ENCODE measurements at places on chromosomes 4 and X. TPM values are rescaled to one million over a fixed set of nuclear protein-coding genes. Genes with fewer than 3 reads are reported as not detected.

Gene MAP7D3
- 13.5 TPM for total RNA-seq

DNA sequence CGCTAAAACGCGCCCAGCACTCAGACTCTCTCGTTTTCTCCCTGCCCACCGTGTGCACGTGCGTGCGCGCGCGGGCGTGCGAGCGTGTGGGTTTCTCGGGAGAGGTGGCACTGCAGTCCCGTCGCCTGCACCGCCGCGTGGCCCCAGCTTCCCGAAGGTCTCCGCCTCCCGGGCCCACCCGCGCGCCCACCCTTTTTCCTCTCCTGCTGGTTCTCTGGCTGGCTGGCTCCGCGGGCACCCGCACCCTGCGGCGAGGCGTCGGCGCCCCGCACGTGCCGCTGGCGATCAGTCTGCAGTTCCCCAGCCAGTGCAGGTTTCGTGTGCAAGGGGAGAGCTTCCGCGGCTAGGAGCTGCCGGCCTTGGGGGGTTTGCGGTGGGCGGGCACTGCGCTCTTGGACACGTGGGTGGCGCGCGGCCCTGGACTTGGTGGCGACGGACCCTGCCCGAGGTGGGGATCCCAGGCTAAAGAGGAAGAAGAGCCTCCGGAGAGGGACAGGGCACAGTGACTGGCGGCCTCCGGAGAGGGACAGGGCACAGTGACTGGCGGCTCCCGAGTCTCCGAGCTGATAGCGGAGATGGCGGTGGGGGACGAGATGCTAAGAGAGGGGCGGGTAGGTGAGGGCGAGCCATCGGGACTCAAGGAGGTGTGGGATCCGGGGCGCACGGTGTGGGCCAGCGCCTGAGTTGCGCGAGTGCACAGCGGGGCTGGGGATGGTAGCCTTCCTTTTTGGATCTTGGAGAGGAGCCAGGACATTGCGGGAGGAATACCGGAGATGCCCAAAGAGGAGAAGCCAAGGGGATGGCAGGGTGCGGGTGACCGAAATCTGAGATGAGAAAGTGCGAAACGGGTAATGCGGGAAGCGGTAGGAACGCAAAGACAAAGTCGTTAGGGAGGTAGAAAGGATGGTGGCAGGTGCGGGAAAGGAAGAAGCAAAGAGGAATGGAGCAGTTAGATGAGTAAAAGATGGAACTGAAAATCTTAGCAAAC lies at the start of gene FAM184B:
TSS of gene FAM184B (minus strand) at position 322 of the 988 bp plus-strand sequence. CDS start 322 bp downstream, outside the sequence.
- DNase-seq = no peak

Gene YY2
- total RNA-seq = 2.0 TPM

GRCh38 chrX:53294024-53294648 lies 12.8 kb upstream of the IQSEC2 start:
- no peak for DNase-seq

GRCh38 chr4:32560306-32560705 lies 1840.1 kb downstream of the PCDH7 start:
- DNase-seq = no peak

- no peak for DNase-seq
Observed at GRCh38 chr4:41058426-41058825, 155.9 kb downstream of the APBB2 start.

- DNase-seq = no peak
Observed at GRCh38 chrX:37815366-37815765, 32.0 kb downstream of the DYNLT3 start.

Gene SRPX2
- not detected for total RNA-seq

DNA sequence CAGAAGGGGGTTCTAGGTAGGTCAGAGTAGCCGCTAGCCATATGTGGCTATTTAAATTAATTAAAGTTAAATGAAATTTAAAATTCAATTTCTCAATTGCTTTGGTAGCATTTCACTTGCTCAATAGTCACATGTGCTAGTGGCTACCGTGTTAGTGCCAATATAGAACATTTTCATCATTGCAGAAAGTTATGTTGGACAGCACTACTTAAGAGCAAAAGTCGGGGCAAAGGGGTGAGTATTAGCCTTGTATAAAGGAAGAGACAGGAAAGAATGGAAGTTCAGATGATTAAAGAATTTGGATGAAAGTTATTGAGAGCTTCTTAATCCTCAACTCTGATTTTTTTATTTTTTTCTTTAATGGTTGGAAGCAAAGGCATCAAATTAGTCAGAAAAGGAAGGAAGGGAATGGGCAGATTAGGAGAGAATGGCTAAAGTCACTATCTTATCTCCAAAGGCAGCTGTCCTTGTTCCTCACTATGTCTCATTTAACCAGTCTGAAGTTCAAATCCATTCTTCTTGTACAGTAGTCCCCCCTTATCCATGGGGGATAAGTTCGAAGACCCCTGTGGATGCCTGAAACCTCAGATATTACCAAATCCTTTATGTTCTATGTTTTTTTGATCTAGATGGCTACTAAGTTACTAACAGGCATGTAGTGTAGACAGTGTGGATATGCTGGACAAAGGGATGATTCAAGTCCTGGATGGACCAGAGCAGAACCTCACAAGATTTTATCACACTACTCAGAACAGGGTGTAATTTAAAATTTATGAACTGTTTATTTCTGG lies 22.9 kb downstream of the OCIAD1 start:
- DNase-seq = no peak

Gene ZNF182
- 12.3 TPM for total RNA-seq

GRCh38 chrX:73448379-73448778 lies 1.5 kb downstream of the CDX4 start:
- no peak for DNase-seq

DNA sequence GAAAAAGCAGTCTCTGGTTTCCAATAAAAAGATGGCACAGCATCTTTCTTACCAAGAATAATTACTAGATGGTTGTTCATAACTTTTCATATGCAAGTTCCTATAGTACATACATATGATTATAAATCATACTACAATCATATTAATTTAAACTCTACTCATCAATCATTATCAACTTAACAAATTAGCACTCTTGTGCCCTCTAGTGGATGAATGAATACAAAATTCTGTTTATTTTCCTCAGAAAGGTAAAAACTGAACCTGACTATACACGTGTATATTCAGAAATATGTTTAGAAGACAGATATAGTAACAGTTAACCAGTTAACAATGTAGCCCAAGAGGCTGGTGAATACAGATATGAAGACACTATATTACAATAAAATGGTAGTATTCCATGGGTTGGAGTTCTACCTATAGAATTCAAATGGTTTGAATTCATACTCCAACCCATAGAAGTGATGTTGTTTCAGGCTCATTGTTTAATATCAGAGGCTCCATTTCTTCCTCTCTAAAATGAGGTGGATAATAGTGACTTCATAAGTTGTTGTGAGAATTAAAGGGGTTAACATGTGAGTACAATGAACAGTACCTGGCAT lies 100.0 kb downstream of the ADAMTS3 start:
- DNase-seq = no peak

- DNase-seq = peak; percentile 14
Observed at GRCh38 chrX:133335027-133335426, 80.3 kb downstream of the GPC4 start.

DNA sequence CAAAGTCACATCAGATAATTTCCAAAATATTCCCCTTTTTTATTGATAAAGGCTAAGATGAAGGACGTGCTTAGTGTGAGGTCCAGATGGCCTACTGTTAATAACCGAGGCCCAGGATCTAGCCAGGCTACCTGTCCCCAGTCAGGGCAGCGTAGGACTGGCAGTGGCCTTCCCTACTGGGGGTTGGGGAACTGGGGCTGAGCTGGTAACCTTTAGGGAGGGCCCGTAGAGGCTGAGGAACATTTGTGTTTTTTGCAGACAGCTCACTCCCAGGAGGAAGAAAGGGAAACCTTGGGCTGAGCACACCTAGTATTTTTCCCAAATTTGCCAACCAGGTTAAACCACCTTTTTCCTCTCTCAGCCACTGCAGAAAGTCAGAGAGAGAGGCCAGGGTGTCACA lies 59.1 kb downstream of the KLF3 start:
- no peak for DNase-seq

DNA sequence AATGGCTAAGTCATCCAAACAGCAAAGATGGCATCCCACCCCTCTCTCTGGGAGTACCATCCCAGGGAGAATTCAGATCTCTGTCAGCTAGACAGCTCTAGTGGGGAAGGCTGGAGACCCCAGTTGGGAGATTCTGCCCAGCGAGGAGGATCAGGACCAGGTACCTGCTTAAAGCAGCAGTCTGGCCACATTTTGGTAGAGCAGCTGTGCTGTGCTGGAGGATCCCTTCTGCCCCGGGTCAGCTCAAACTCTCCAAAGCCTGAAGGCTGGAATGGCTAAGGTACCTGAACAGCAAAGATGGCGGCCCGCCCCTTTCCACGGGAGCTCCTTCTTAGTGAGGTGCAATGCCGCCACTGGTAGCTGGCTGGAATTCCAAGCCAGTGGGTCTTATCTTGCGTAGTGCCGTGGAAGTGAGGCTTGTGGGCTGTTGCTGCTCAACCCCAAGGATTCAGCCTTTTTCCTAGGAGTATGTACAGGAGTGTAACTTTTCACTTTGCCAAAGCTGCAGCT lies 40.1 kb downstream of the SATL1 start:
- no peak for DNase-seq

- DNase-seq = no peak
Observed at GRCh38 chrX:124016825-124017224, 55.3 kb downstream of the STAG2 start.

- DNase-seq = peak; percentile 38
Observed at GRCh38 chr4:110198435-110199416, at the start of gene ELOVL6. TSS of gene ELOVL6 (minus strand) at chr4:110198615. CDS start at chr4:110198335, 280 bp downstream.

DNA sequence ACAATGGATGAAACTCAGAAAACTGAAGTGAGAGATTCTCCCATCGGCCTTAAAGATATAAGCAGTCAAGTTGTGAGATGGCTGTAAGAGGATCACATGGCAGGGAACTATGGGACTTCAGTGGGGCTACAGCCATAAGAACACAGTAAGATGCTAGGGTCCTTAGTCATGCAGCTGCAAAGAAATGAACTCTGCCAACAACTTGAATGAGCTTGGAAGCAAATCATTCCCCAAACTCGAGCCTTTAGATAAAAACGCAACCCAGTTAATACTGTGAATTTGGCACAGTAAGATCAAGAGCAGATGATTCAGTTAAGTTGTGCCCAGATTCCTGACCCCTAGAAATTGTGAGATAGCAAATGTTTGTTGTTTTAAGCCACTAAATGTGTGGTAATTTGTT lies 117.3 kb downstream of the FAM13A start:
- DNase-seq = no peak

GRCh38 chr4:147508346-147508745 lies 27.4 kb downstream of the EDNRA start:
- no peak for DNase-seq

DNA sequence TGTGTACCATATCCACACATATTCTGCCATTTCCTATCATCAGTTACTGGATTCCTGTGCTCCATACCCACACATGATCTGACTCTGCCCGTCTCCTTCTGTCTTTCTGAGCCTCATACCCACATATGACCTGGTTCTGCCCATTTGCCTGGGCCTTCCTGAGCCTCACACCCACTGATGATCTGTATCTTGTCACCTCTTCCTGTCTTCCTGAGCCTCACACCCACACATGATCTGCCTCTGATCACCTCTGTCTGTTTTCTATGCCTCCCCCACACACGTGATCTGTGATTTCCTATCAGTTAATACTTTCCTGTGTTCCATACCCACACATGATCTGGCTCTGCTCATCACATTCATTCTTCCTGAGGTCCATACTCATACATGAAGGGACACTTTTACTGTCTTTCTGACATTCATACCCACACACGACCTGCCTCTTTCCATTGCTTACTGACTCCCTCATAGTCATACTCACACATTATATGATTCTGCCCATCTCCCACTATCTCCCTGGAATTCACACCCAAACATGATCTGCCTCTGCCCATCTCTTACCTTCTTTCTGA lies 32.5 kb downstream of the SCML1 start:
- DNase-seq = peak; percentile 8

- no peak for DNase-seq
Observed at GRCh38 chr4:122285285-122285684, 93.5 kb upstream of the ADAD1 start.

DNA sequence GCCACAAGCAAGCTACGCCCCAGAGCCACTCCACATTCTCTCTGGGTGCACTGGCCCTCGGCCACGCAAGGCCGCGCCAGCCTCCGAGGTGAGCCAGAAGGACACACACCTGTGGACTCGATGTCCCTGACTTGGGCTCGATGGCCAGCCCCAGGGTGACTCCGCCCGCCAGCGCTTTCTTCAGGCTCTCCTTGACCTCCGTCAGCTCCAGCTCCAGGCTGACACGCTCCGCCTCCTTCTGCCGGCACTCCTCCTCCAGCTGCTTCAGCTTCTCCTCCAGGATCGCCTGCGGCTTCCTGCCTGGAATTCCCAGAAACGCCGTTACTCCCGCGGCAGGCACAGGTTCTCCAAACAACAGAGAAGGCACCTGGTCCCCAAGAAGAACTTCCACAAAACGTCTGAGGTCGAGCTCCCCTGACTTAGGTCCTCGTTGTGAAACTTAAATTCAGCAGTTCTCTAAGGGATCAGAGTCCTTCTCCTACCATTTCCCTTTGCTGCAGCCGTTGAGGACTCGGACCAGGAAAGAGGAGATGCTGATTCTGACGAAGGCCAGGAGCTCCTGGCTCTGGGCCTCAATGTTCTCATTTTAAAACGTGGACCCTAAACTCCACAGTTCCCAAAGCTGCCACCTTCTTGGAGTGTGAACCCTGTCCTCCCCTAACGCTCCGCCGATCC lies 166.8 kb downstream of the AFAP1 start:
- DNase-seq = no peak

DNA sequence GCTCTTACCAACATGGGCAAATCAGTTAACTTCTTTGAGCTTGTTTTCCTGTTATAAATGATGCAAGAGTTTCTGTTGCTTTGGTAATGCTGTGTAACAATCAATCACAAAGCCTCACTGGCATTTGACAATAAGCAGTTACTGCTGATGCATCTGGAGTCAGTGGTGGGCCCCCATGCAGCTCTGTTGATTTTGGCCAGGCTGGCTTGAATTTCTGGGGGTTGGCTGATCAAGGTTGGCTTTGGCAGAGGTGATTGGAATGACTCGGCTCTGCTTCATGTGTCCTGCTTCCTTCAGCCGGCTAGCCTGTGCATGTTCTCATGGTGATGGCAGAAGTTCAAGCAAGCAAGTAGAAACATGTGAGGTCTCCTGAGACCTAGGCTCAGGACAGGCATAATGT lies 90.4 kb downstream of the PHEX start:
- DNase-seq = no peak

Gene MAGED1
- 41.7 TPM for total RNA-seq

- DNase-seq = no peak
Observed at GRCh38 chr4:32135642-32136041, 1415.5 kb downstream of the PCDH7 start.

DNA sequence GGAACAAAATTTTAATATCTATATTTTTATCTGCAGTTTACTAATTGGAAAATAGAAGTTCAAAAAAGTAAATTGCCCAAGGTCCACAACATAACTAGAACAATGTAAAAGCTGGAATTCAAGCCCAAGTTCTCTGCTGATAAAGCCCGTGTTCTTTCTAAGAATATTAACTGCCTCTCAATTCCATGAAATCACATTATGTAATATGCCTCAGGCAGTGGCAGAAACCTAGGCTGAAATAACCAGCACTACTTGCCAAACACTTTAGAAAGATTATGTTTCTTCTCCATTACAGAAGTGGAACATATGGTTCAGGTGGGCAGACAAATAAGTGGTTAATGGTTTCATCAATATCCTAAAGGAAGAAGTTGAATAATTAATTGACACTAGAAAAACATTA lies 56.7 kb upstream of the ADGRL3 start:
- DNase-seq = no peak

Gene SLC6A14
- total RNA-seq = not detected

Gene MCF2
- 0.67 TPM for total RNA-seq
